AG04449 (cell line): ENCODE measurements at places on chromosomes 11 and 22.
A peak's percentile ranks its signal among the peaks of the same experiment; 100 is the strongest.

DNA sequence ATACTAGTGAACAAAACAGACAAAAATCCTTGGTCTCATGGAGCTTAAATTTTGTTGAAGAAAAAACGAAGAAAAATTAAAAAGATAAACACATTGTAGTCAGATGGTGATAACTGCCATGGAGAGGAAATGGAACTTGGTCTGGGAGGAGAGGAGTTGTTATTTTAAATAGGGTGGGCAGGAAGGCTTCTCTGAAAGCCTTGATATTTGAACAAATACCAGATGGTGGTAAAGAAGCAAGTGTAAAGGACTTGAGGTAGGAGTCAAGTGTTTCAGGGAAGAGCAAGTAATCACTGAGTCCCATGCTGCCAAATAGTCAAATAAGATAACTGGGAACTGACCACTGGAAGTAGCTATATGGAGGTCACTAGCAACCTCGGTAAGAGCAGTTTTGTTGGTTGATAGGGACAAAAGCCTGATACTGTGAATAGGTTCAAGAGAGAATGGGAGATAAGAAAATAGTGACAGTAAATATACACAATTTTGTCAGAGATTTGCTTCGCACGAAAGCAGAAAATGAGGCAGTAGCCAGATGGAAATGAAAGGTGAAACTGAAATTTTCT is 55.1 kb downstream of the SESN3 start:
- DNase-seq: no peak

- no peak for DNase-seq
Measured at GRCh38 chr11:110832539-110832938, 120.3 kb upstream of the ARHGAP20 start.

- peak; percentile 78 for DNase-seq
Measured at GRCh38 chr11:27385245-27385644, 22.2 kb upstream of the CCDC34 start.

DNA sequence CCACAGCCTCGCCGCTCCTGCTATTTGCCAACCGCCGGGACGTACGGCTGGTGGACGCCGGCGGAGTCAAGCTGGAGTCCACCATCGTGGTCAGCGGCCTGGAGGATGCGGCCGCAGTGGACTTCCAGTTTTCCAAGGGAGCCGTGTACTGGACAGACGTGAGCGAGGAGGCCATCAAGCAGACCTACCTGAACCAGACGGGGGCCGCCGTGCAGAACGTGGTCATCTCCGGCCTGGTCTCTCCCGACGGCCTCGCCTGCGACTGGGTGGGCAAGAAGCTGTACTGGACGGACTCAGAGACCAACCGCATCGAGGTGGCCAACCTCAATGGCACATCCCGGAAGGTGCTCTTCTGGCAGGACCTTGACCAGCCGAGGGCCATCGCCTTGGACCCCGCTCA is 35.5 kb downstream of the LRP5 start:
- no peak for DNase-seq

GRCh38 chr11:19344661-19345518 is 104.1 kb upstream of the E2F8 start:
- no peak for DNase-seq

GRCh38 chr22:49209452-49210195 is 618.0 kb downstream of the BRD1 start:
- no peak for DNase-seq

GRCh38 chr11:10386361-10386760 is 68.7 kb upstream of the AMPD3 start:
- DNase-seq: no peak

DNA sequence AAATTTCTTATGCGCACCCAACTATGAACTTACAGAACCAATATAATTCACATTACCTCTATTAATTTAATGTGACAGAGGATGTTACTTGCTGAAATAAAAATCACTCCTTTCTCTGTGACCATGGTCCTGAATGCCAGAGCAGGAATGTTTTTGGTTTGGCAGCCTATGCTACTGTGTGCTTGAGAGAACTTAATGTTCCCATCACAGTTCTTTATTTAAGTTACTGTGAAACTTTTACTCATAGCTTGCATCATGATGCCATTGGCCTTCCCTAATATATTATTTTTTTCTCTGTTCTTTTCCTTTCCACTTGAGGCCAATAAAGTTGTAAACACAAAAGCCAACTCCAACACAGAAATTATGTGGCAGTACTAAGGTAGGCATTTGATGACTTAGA is 142.2 kb downstream of the FAM76B start:
- DNase-seq: no peak

DNA sequence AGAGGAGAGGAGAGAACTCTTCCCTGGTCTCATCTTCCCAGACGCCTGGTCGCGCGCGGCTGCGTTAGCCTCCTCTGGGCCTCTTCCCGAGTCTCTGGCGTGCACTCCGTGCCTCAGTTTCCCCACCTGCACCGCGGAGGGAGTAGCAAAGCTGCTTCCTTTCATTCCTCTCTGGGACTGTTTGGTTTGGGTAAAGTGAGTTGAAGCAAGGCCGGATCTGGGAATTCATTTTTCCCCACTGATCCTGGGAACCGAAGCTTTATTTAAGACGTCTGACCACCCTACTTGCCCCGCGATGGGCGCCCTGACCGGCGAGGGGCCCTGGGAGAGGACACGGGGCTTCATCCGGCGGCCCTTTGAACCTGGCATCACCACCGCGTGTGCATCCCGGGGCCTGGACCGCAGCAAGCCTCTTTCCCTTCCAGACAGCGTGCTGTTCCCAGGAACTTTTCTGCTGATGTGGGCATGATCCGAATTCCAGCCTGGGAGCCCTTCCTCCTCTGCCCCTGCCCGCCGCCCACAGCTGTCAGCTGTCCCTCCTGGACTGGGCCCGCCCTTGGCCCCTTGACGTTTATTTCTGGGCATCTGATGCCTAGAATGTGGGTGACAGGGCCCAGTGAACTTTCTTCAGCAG is 758 bp downstream of the LDLRAD3 start:
- DNase-seq: no peak

DNA sequence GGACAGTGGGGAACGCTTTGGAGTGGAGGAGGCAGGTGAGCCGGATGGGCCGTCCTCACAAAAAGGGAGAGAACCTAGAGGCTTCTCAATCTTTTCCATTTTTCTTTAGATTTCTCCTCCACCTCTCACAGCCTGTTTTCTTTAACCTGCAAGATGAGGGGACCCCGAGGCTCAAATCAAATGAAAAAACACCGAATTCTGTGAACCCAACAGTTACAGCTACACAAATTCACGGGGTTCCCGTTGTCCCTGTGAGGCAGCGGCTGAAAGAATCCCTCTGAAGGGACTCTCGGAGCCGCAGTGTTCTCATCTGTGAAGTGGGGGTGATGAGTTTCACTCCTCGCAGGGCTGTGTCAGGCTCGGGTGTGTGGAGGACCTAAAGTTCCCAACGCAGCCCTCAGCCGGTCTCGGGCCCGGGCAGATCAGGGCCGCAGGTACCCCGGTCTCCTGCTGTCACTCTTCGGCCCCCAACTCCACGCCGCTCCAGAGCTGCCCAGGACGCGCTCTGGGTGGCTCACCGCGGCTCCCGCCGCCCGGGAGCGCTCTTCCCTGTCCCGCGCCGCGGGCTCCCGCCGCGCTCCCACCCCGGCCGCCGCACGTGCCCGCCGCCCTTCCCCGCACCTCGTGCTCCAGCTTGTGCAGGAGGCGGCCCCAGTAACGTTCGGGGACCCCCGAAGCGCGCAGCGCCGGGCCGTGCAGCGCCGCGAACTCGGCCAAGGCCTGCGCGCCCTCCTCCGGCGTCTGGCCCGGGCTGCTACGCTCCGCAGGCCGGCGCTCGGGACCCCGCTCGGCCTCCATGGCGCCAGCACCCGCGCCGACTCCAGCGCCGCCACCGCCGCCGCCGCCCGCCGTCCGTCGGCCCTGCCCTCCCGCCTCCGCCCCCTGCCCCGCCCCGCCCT is at the start of gene TTLL12:
TSS of gene TTLL12 (minus strand) at position 863 of the 899 bp plus-strand sequence. CDS start at position 798, 65 bp downstream.
- DNase-seq: no peak

DNA sequence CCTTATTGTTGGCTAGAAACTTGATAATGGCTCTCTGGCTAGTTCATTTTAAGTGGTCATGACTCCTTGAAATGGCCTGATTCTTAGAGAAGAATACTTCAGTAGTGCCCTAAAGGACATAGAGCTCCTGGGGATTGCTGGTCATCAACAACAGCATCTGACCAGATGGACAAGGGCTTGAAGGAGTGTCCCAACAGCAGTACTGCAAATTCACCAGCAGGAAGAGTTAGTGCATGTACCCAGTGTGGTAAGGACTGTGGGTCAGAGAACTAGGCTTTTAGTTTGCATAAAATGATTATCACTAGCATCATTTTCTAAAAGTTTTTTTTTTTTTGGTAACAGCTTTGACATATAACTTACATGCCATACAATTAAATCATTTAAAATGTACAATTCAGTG is 39.5 kb upstream of the CUL5 start:
- no peak for DNase-seq

DNA sequence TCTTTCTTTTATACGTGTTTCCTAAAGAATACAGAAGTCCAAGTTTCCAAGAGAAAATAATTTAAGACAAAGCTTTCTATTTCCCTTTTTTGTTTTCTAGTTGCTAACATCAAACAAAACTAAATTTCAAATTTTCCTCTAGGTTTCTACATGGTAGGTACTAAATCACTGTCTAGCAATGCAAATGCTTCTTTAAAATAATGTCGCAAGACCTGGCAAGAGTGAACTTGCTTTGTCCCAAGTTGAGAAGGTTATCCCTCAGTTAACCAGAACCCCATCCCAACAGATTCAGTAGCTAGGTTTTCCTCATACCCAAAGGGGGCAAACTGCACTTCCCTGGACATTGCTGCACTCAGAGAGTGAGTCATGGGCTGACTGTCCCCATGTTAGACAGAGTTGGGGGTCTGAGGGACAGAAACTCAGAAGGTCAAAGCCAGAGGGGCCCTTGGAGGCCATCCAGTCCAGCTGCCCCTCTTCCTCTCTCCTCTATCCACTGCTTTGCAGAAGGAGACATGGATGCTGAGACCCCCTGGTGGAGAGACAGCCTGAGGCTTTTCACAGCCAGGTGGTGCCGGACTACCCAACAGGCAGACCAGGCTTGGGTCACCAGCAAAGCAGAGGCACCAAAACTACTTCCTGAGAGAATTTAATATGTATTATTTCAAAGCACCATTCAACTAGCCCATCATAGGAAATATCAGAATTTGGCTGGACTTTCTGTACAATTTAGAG is 23.1 kb downstream of the OR2AT4 start:
- DNase-seq: no peak

DNA sequence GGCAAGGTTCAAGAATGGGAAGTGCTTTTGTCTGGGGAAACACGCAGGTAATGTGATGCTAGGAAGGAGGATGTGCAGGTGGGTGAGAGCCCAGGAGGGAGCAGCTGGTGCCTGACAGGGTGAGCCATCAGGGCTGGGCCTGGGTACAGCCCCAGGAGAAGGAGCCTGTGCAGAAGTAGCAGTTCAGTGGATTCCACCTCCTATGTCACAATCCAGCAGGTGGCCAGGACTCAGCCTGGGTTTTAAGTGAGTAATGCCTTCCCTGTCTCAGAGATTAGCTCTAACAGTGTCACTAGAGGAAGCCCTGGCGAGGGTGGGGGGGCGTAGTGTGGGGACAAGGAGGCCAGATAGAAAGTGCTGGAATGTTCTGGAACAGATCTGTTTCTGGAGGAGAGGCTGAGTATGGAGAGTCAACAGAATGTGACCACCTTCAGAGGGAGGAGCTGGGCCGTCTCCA is 8.1 kb downstream of the RIC8A start:
- no peak for DNase-seq

GRCh38 chr22:43272301-43272700 is 70.9 kb downstream of the SCUBE1 start:
- DNase-seq: no peak

DNA sequence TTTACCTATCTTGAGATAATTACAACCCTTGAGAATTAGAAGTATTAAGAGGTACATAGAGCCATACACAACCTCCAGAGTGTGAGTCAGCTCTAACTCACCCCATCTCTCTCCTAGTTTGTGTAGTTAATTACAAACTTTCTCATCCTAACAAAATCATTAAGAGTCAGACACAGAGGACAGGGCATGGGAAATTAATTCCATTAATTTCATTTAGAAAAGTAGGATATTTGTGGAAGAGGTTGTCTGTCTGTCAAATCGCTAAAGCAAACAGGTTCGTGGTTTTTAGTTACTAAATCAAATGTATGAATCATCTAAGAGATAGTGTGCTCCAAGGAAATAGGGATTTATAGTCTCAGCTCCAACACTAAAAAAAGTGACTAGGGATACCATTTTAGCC is 1261.4 kb upstream of the TENM4 start:
- no peak for DNase-seq

DNA sequence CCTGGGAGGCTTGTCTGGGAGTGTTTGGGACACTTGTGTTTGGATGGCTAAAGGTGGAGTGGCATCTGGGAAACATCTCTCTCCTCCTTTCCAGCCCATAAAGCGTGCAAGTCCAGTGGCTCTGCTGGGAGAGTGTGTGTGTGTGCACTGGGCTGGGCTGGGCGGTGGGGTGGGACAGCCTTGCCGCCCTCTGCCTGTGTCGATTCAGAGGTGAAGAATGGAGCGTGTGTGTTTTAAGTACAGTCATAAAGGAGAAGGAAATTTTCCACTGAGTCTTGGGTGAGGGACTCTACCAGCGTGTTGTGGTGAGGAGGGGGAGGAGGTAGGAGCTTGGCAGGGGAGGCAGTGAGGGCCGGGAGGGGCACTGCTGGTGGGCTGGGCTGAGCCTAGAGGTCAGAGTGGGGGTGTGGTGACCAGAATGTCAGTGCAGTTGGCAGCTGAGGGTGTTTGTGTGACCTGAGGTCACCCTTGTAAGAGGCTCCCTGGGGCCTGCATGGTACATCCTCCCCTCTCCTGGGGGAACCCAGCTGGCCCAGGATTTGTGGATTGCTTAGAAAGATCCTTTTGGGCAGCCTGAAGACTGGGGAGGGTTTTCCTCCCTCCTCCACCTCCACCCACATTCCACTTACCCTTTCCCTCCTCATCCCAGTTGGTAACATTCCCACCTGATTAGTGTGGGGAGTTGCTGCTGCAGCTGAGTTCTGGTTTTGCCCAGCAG is 1.7 kb downstream of the TIMP3 start:
- DNase-seq: no peak

- no peak for DNase-seq
Measured at GRCh38 chr11:124724979-124725718, 14.6 kb upstream of the NRGN start.

GRCh38 chr11:73284106-73284505 is 12.0 kb downstream of the P2RY6 start:
- DNase-seq: no peak

- DNase-seq: no peak
Measured at GRCh38 chr11:65947133-65947532, 1.9 kb downstream of the TSGA10IP start.

DNA sequence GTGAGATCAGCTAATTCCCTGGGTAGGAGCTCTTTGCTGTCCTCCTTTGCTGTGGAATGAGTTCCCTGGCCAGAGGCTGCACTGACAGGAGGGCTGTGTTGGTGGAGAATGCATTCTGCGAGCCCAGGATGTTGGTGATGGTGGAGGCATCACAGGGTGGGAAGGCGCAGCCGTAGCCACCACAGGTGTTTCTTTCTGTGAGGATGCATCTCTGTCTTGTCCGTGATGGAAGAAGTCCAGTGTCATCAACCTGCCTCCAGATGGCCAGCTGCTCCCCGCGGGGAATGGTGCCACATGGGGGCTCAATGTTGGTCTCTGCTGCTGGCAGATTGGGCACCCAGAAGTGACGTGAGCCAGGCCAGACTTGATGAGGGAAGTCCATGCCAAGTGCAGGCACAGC is 972.1 kb downstream of the TBC1D22A start:
- no peak for DNase-seq
